ENCODE measurements at places on chromosomes 7 and 10.

GRCh38 chr10:113414543-113414942 is 138.3 kb upstream of the HABP2 start:
- no peak for DNase-seq

- no peak for DNase-seq
Observed at GRCh38 chr10:48701139-48701901, 16.6 kb downstream of the WDFY4 start.

DNA sequence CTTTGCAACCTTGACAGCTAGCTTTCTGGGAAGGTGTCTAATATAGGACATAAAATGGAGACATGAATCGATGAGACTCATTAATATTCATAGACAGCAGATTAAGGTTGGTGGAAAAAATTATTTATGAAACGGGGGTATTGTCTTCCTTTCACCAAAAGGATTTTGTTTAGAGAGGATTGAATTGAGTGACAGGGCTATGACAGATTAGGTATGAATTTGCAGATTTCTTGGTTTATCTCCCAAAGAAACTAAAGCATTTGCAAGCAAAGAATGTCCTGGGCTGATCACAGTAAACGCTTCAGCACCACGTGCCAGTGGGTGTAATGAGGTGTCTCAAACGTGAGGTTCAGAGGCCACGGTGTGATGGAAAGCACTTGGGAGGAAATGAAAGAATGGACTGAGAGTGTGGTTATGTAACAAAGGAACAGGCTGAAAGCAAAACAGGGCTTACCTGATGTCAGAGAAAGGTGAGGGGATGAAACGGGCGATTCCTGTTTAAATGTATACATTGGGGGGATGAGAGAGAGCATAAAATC is 329.2 kb upstream of the NPVF start:
- no peak for DNase-seq

GRCh38 chr7:16471933-16472332 is 6.4 kb upstream of the SOSTDC1 start:
- DNase-seq = no peak

- DNase-seq = no peak
Observed at GRCh38 chr10:29862923-29863614, 196.3 kb downstream of the JCAD start.

DNA sequence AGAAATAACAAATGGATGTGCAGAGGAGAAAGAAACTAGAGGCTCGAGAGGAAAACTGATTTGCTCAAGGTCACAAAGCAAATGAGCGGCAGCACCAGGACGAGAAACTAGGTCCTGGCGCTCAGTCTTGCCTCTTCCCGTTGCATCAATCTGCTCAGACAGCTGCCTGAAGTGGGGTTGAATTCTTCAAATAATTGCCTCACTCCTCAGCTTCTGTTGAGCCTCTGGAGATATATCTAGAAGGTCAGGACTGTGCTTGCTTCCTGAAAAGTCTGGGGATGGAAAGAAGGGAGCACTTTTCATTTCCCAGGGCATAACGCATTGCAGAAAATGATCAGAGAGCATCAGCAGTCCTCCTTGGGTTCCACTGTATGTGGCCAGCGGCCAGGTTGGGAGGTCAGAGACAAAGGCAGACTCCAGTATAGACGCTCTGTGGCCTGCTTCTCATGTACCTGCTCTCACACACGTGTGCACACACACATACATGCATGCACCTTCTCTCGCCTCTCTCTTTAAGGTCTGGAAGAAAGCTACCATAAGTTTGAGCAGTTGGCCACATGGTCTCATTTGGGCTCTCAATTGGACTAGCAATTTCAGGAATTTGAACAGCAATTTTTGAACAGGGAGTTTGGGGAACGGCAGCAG is 83.7 kb upstream of the DUSP5 start:
- DNase-seq = no peak

DNA sequence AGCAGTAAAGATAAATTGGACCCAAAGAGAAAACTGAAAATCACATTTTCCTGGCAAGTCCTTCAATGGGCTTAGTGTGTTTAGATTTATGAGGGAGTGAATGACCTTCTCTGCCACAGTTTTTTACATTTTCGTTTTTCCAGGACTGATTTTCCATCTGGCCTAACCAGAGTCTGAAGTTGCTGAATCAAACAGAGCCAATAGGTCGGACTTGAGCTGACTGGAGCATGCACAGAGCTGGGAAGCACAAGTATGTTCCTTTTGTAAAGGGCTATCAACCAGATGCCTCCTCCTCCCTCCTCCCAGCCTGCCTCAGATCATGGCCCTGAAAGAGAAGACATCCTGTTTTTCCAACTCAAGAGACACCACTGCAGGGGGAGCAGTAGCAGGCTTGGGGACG is 126.0 kb upstream of the ANKRD1 start:
- DNase-seq = no peak

- DNase-seq = peak; percentile 55
Observed at GRCh38 chr10:103512166-103512565, 18.7 kb downstream of the NEURL1 start.

DNA sequence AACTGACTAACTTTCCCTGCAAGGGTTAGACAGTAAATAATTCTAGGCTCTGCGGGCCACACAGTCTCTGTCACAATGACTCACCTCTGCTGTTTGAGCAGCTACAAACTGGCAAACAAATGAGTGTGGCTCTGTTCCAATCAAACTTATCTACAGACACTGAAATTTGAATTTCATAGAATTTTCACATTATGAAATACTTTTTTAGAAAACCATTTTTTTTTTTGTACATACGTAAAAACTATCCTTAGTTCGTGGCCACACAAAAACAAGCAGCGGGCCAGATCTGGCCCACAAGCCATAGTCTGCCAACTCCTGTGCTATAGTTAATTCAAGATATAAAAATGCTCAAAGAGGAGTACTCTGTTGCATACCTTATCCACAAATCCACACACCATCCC is 32.6 kb downstream of the PIP4K2A start:
- no peak for DNase-seq

GRCh38 chr7:157412021-157412443 is 75.2 kb downstream of the DNAJB6 start:
- no peak for DNase-seq

- no peak for DNase-seq
Observed at GRCh38 chr7:29442146-29442545, 121.5 kb upstream of the PRR15 start.

DNA sequence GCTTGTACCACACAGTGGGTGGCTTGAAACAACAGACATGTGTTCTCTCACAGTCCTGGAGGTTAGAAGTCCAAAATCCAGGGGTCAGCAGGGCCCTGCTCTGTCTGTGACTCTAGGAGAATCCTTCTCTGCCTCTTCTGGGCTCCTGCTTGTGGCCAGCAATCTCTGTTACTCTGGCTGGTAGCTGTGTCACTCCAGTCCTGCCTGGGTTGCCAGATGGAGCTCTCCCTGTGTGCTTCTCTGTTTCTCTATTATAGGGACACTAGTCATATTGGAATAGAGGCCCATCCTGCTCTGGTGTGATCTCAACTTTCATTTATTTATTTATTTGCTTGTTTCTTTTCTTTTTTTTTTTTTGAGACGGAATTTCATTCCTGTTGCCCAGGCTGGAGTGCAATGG is 276.6 kb upstream of the GALNT17 start:
- DNase-seq = no peak

DNA sequence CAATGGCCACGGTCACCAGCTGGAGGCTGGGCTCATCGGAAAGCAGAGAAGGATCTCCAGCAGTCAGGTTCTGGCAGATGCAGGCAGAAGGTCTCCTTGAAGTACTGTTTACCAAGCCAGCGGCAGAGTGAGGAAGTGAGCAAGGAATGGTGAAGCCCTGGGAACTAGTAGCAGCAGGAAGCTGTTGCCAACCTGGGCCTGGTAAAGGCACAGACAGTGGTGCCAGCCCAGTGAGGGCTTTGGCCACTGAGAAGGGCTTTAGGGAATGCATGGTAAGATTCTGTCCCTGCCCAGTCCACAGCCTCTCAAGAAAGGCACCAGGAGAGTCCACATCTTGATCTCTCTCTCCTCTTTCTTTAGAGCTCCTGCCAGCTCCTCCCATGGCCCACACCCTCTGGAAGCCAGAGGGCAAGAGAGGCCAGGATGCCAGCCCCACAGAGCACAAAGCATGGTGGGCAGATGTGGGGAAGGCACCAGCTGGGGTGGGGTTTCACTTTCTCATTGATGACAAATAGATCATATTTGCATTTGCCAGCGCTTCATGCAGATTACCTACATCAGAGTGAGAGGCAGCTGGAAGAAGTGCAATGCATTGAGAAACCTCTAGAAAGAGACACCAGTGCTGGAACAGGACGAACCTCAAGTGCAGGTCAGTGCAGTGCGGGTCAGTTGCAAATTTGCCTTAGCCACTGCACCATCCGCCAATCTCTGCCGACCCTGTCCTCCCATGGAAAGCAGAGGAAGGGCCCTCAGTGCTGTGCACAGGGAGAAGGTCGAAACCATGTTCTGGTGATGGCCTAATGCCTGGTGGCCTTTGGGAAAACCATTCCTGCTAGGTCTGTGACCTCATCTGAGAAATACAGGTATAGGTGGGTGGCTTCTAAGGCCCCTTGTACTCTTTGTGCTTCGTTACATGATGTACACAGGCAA is 667.8 kb upstream of the MKI67 start:
- no peak for DNase-seq

GRCh38 chr7:22549667-22550513 is 49.9 kb upstream of the STEAP1B start:
- peak; percentile 88 for DNase-seq

DNA sequence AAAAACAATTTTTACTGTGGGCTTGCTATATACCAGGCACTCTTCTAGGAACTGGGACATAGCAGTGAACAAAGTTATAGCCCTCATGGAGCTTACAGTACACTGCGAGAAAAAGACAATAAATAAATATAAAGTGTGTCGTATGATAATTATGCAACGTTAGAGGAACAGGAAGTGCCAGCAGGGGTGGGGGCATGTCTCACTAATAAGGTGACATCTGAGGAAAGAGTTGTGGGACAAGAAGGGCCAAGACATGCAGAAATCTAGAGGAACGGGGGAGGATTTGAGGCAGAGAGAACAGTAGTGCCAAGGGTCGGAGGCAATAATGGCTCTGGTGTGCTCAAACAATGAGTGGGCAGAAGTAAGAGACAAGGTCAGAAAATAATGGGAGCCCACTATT is 52.8 kb downstream of the LMBR1 start:
- DNase-seq = no peak

GRCh38 chr7:32163896-32164295 is 93.7 kb upstream of the PDE1C start:
- DNase-seq = no peak

- DNase-seq = no peak
Observed at GRCh38 chr7:2124604-2125345, 108.0 kb downstream of the MAD1L1 start.

- DNase-seq = no peak
Observed at GRCh38 chr7:70052691-70053090, 454.4 kb downstream of the AUTS2 start.

DNA sequence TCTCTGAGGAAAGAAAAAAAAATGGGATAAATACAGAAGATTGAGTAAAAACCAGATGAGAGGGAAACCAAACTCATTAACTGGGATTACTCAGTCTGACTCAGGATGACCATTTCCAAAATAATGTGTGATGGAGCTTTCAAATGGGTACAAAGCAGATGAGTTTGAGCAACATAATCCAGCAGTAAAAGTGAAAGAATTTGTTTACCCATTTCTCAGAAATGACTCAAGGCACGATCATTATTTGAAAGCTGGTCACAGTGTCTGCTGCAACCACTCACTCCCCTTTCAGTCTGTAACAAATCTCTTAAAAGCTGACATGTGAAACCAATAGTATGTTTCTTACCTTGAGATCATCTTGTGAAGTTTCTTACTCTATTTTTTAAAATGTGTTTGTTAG is 104.7 kb upstream of the KLF14 start:
- DNase-seq = no peak

DNA sequence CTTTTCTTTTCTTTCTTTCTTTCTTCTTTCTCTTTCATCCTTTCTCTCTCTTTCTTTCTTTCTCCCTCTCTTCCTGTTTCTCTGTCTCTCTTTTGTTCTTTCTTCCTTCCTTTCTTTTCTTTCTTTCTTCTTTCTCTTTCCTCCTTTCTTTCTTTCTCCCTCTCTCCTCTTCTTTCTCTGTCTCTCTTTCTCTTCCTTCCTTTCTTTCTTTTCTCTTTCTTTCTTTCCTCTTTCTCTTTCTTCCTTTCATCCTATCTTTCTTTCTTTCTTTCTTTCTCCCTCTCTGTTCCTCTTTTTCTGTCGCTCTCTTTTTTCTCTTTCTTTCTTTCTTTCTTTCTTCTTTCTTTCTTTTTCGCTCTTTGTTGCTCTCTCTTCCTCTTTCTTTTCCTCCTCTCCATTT is 1149.2 kb upstream of the AUTS2 start:
- no peak for DNase-seq

GRCh38 chr7:51778121-51778520 is 461.5 kb upstream of the COBL start:
- DNase-seq = no peak

DNA sequence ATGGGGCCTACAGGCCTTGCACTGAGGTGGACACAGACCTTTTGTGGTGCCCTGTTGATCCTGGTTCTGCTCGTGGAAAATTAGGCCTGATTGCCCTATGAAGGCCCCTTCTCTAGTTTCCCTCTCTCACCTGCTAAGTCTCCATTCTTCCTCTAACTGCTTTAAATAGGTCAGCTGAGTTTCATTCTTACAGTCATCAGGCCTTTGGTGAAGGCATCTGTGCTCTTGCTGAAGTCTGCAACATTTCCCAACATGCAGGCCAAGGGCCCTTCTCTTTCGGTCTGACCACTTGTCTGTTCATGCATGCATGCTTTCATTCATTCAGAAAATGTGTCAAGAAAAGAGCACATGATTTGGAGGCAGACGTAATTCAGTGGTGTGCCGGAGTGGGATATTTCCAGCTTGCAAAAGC is 244.0 kb downstream of the BUB3 start:
- DNase-seq = no peak

DNA sequence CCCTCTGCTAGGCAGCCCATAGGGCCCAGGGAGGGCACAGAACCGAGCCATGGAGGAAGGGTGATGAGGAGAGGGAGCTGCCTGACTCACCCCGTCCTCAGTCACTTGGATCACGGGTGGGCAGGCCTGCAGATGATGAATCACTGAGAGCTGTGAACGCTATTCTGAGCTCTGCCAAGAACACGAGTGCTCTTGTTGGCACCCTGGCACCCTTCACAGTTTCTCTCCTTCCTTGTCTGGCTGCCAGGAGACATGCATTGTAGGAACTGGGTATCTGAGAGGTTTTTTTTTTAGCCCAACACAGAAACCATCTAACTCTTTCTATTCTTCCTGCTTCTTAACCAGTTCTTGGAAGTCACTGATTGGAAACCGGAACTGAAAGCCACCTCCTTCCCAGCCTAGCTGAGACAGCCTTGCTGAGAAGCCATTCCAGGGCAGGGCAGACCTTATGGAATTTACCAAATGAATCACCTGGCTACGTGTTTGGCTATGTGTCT is 82.1 kb downstream of the SLC37A3 start:
- DNase-seq = peak; percentile 88

DNA sequence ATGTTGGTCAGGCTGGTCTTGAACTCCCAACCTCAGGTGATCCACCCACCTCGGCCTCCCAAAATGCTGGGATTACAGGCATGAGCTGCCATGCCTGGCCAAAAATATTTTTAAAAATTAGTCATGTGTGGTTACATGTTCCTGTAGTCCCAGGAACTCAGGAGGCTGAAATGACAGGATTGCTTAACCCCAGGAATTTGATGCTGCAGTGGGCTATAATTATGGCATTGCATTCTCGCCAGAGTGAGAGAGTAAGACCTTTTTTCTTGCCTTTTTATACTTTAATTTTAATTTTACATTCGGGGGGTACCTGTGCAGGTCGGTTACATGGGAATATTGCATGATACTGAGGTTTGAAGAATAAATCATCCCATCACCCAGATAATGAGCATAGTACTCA is 86.6 kb upstream of the ZNF92 start:
- DNase-seq = no peak

GRCh38 chr7:80235334-80235733 is 100.7 kb downstream of the GNAI1 start:
- no peak for DNase-seq

- DNase-seq = no peak
Observed at GRCh38 chr10:64486149-64486548, 964.9 kb downstream of the REEP3 start.
